T-cell (primary cell): ENCODE measurements at places on chromosomes 3 and 15. TPM values are rescaled to one million over a fixed set of nuclear protein-coding genes. Genes with fewer than 3 reads are reported as not detected.

- no peak for DNase-seq
Observed at GRCh38 chr3:114081037-114081436, 24.5 kb downstream of the QTRT2 start.

- no peak for DNase-seq
Observed at GRCh38 chr3:40208251-40208650, 101.3 kb upstream of the EIF1B start.

DNA sequence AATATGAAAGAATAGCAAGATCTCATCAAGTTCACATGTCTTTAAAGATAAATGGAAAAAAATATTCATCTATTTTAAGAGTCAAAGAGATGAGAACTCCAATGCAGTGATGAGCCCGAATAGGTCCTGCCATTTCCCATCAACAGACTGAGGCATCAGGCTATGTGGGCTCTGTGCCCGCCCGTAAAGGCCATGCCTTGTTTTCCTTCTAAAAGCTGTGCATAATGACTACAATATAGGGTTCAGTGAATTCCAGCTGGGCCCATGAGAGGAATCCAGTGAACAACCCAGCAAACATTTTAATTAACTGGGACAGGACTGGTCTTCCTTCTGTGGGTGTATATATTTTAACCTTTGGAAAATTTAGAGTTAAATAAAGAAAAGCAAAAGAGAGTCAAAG, 44.6 kb downstream of the RASGRP1 start:
- no peak for DNase-seq

- no peak for DNase-seq
Observed at GRCh38 chr15:88247914-88248313, 8.6 kb downstream of the NTRK3 start.

Gene SETD2
- total RNA-seq = 58.1 TPM

Gene TGM4
- not detected for total RNA-seq
